ENCODE measurements at places on chromosomes 7 and 10. TPM values are rescaled to one million over a fixed set of nuclear protein-coding genes. Genes with fewer than 3 reads are reported as not detected.
A peak's percentile ranks its signal among the peaks of the same experiment; 100 is the strongest.

The TMEM130 gene
- total RNA-seq = not detected

The ENTPD1 gene
- 13.0 TPM for total RNA-seq

The VENTX gene
- not detected for total RNA-seq

The GNGT1 gene
- not detected for total RNA-seq

The HECW1 gene
- not detected for total RNA-seq

The YWHAG gene
- total RNA-seq = 183 TPM

The OR2A5 gene
- not detected for total RNA-seq

The IFIT5 gene
- 9.5 TPM for total RNA-seq

The UNC5B gene
- 0.02 TPM for total RNA-seq

The TFPI2 gene
- total RNA-seq = not detected

- DNase-seq = peak; percentile 62
Measured at GRCh38 chr7:149321978-149322541, 60.1 kb downstream of the ZNF783 start.

DNA sequence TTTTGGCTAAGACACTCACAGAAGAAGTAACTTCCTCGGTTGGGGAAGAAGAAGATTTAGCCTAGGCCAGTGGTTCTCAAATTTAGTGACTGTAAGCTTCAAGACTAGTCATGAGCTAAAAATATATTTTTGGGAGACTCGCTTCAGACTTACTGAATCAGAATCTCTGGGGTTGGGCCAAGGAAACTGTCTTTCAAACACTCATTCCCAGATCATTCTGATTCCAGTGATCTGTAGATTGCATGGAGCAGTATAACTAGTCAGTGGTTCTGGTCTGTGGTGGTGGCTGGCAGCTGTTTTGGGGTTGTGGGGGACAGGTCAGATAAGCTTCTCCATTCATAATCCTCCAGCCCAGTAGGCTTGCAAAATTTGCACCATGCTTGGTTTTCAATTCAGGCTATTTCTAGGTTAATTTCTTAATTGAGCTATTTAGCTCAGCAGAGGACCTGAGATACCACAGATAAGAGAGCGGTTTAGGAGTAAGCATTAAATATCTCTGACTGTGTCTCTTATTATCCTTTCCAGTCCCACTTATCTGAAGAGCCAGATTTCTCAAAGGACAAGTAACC lies 3.8 kb upstream of the KAT6B start:
- no peak for DNase-seq

- DNase-seq = no peak
Measured at GRCh38 chr10:16770670-16771069, 46.6 kb downstream of the RSU1 start.

DNA sequence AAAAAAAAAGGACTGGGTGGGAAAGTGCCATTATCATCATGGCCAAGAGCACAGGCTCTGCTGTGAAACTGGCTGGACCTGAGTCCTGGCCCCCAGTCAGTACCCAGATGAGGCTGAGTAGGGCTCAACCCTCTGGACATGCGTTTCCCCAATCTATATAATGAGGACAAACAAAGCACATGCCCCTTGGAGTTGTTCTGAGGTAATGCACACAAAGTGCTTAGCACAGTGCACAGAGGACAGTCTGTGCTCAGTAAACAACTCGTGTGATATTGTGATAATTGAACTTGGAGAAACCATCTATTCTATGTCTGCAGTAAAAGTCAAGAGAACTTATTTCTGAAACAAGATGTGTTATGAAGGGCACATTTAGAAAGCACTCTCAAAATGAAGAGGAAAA lies 138.8 kb downstream of the KCNMA1 start:
- DNase-seq = no peak

GRCh38 chr10:43570971-43571370 lies 3.4 kb downstream of the ZNF239 start:
- DNase-seq = no peak

DNA sequence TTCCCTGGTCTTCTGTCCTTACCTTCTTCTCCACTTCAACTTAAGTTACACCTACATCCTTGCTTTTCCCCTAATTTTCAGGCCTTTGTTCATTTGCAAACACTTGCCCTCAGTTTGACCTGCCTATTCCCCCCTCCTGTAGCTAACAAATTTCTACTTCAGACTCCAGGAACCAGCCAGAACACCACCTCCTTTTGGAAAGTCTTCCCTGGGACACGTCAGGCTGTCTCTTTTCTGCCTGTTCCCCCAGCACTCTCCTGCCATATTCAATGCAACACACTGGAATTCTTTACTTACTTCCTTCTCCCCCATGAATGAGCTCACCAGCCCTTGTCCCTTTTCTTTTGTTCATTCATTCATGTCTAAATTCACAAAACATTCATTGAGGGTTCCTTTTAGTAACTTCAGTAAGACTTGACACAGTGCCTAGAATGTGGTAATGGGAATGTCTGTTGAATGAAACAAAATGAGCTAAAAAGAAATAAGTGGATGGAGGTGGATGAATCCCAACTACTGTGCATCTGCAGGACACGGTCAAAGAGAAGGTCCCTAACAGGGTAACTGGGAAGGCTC lies 478.0 kb downstream of the KCNMA1 start:
- DNase-seq = no peak

GRCh38 chr10:77970869-77971803 lies 44.6 kb upstream of the DLG5 start:
- DNase-seq = peak; percentile 60

- no peak for DNase-seq
Measured at GRCh38 chr10:88115407-88115806, 252.0 kb downstream of the PTEN start.

DNA sequence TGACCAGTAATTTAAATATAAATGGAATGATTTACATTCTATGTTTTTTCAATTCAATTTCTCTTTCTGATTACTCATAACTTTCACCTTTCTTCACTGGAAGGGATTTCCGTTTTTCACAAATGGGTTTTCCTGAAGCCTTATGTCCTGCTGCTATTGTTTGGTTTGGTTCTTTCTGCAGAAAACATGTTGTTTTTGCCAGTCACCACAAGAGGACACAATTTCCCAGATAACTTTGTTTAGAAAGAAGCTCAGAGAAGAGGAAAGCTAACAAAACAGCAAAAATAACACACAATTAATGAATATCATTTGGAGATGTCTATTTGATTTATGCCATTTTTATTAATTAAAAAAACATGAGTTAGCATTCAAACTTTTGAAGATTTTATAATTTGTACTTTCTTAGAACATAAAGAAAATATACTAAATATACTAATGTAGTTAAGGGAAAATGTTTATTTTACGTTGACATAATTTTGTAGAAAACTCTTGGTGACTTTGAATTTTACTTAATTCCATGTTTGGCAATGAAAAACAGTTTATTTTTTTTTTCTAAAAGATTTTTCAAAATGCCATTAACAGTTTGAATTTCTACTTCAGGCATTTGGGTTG lies 4.6 kb upstream of the TWIST1 start:
- no peak for DNase-seq

DNA sequence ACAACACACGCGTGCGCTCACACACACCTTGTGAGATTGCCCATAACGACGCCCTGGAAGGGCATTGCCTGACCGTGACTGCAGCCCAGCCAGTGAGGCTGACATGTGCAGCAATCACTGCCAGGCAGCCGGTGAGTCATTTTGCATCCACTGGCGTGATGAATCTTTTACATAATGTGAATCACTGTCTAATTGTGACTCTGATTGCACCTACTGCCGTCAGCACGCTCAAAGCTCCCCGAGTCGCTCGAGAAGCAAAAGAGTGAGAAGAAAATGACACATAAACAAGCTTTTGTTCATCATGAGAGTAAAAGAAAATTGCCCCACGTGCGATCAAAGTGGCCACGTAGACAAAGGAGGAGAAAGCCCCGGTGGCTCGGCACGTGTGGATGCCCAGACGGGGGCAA lies 117.4 kb upstream of the PFKP start:
- DNase-seq = peak; percentile 63

DNA sequence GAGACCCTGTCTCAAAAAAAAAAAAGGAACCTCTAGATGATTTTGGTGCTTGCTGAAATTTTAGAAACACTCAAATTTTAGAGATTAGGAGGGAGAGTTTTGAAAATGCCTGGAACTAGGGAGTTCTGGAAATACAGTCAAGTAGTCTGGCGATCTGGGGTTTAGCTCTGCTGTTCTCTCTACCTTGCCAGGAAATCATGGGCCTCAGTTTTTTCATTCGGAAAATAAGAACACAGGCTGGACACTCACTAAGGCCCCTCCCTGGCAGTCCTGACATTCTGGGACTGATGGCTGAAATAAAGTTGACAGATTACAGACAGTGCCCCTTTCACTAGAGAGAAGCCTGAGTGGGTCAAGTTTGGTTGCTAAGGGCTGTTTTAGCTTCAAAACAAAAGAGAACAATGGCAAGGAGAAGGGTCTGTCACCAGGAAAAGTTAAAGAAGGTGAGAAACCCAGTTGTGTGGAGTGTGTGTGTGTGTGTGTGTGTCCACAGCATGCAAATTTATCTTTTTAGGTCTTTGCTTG lies 25.0 kb upstream of the CALN1 start:
- no peak for DNase-seq

DNA sequence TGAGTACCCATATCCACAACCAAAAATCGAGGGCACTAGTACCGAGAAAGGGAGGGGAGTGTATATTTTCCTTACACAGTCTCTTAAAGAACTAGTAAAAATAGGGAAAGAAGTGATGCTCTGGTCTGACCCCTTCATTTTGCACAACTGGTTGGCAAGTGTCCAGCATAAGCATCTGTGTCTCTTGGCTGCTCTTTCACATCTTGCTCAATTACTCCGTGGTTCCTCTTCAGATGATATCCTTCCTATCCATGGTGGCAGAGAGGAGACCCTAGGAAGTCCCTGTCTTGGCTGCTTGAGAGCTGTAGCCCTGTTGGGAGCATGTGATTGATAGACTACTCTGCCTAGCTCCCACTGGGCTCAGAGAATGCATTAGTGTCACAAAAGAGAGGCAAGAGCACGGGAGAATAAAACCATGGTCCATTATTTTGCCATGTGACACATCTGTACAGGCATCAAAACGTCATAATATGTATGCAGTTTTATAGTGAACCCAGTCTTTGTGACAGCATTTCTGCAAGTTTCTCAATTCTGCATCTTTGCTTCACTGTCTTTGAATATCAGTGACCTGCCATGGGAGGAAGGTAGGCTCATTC lies 111.8 kb upstream of the ANKRD1 start:
- no peak for DNase-seq

DNA sequence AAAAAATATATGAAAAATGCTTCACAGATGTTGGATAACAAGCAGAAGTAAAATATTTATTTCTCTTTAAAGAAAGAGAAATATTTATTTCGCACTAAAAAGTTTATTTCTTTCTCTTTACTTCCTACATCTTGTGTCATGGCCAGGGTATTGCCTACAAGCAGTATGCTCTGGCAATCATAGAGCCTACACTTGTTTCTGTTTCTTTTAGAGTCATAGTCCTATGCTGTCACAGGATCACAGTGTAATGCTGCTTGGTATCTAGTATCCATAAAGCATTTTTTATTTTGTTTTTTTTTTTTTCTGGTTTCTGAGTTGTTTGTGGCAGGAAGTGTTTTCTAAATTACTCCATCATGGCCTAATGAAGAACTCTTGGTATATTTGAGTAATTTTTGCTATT lies 116.0 kb downstream of the ATRNL1 start:
- DNase-seq = no peak

DNA sequence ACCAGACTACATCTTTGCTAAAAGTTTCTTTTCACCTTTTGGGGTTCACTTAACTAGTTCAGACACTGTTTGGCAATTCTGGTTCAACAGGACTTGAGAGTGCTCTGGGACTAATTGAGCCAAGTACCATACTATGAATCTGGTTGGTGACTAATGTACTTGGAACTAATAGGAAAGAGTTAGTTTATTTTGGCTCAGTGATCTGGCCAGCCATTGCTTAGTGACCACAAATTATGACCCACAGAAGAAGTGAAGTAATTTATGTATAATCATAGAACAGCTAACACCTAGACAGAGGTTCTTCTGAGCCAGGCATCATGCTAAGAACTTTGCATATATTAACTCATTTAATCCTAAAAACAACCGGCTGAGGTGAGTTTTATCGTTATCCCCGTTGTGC lies 126.5 kb upstream of the JCAD start:
- DNase-seq = no peak

- no peak for DNase-seq
Measured at GRCh38 chr7:132424821-132425724, 151.2 kb downstream of the PLXNA4 start.

- no peak for DNase-seq
Measured at GRCh38 chr7:7236041-7236440, 53.7 kb downstream of the C1GALT1 start.

GRCh38 chr7:38535073-38535472 lies 96.1 kb downstream of the AMPH start:
- DNase-seq = no peak

DNA sequence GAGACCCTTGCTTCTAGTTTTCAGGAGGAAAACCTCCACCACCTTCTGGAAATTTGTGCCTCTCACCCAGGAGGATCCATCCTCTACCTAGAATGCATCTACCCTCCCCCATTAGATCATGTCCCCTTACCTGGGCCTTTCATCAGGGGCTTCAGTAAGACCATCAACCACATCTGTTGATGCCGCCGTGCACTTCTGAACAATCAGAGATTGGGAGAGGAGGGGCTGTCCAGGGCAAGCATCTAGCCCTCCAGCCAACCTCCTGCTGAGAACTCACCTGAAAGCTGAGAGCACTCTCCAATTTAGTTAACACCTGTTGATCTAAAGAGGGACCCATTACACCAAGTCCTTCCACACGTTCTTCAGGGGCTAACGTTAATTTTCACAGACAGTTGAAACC lies 57.6 kb upstream of the PIK3CG start:
- DNase-seq = no peak

DNA sequence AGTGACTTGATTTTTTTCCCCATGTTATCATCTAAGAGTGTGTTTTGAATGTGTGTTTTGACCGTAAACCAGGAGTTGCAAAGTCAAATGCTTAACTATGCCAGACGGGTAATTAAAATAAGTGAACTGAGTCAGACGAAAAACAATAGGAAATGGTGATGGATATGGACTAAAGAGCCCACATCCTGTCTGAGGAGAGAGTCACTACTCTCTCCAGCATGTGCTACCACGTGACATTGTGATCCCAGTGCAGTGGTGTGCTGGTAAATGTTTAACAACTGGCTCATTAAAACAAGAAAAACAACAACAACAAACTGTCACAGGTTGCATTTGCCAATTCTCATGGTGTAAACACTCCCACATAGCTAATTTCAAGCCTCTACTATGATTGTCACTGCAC lies 164.3 kb downstream of the SUGCT start:
- no peak for DNase-seq

GRCh38 chr7:98995111-98995510 lies 116.8 kb downstream of the TRRAP start:
- DNase-seq = no peak

- peak; percentile 82 for DNase-seq
Measured at GRCh38 chr7:5780801-5781496, 514 bp downstream of the RNF216 start.

GRCh38 chr10:91924212-91925021 lies 847 bp downstream of the BTAF1 start:
- DNase-seq = peak; percentile 38

DNA sequence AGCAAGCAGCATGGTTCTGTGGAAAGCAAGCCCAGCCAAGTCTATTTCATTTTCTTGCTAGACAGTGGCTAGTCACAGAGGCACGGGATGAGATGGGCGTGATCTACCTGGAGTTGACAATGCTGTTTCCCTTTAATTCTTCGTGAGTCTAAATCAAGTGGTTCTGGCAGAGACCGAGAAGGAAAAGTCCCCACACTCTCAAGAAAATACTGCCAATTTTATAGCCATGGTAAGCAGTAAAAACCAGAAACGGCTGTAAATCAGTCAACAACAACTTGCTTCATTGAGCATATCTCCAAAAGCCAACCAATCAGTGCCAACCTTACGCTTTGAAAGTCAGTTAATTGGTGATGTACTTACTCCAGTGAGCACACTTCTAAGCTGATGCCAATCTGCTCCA lies 223.4 kb downstream of the SEC23IP start:
- DNase-seq = no peak

GRCh38 chr10:78321000-78321399 lies 287.3 kb downstream of the RPS24 start:
- no peak for DNase-seq

All from activated CD4-positive, alpha-beta T cell treated with anti-CD3 and anti-CD28 coated beads, Interleukin-2, amount 10 ng/mL, durations not matched to agents 24 days and 14 days (primary cell).